ENCODE measurements at places on chromosomes 3 and 15.

- no peak for DNase-seq
Observed at GRCh38 chr3:45225465-45226205, 452 bp downstream of the TMEM158 start.

GRCh38 chr15:88337993-88338392 is 81.5 kb upstream of the NTRK3 start:
- DNase-seq = no peak

GRCh38 chr3:81544385-81544784 is 217.1 kb downstream of the GBE1 start:
- DNase-seq = no peak

- DNase-seq = no peak
Observed at GRCh38 chr3:98754483-98754882, 8.7 kb upstream of the ST3GAL6 start.

GRCh38 chr3:31116651-31117050 is 222.2 kb upstream of the GADL1 start:
- DNase-seq = no peak

- no peak for DNase-seq
Observed at GRCh38 chr3:151394611-151395010, 10.1 kb upstream of the P2RY12 start.

GRCh38 chr3:154819491-154819890 is 260.6 kb upstream of the MME start:
- no peak for DNase-seq

DNA sequence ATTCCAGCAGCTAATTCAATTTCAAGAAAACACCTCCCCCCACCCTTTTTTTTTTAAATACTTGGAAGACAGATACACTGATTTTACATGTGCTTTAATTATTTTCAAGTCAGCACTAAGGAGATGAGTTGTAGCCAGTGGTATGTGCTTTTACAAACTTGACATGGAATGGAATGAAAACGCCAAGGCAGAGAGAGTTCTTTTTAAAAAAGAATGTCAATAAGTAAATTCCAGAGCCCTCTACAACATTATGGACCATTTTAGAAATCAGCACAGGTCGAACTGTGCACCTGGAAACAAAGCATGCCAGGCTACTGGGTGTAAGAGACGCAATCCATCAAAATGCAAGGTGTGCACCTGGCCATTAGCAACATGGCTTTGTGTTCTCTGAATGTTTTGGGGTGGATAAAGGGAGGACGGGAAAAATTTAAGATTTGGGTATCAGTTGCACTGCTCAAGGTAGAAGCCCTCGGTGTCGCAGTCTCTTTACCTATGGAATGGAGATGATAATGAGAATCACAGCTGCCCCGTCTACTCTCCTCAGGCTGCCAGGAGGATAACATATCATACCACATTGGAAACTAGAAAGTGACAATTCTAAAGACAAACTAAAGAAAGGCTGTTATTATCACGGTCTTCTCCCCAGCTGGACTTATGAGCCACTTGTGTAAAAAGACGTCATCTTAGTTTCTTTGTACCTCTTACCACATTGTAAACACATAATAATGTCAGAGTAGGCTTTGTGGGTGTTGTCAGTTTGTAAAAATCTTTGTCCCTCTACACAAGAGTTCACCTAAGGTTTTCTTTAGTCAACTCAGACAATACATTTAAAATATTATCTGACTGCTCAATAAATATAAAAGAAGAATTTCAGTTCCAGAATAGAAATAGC is 107.4 kb upstream of the PRICKLE2 start:
- DNase-seq = no peak

DNA sequence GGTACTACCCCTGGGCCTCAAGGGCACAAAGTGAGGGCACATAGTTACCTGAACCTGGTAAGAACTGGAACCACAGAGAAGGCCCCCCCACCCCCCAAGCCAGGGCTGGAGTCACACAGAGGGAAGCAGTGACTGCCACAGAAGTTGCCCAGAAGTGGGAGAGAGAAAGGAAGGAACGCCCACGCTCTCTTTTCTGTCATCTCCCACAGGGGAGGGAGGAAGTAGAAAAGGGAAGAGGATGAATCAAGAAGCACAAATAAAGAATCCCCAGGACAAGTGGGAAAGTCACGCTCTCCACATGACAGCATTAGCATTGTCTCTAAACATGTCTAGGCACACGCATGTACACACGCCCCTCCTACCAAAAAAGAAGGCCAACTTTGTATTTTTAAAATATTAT is 114.7 kb upstream of the FRMD4B start:
- no peak for DNase-seq

DNA sequence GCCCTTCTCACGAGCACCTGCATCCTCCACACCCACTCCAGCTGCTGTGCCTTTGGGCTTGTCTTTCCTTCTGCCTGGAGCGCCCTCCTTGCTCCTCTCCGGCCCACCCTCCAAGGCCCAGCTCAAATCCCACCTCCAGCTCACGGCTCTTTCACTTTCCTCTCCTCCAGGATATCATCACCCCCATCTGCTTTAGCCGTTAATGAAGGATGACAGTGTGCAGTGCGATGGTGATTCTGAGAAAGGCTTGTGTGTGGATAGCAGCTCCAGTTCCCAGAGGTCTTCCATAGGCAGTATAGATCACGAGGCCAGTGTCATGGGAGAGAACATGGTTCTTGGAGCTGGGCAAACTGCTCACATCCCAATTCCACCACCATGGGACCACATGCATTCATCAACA is 237.4 kb downstream of the TLE3 start:
- no peak for DNase-seq

- DNase-seq = no peak
Observed at GRCh38 chr15:85616549-85617110, 178.1 kb downstream of the KLHL25 start.

GRCh38 chr3:123881771-123882170 is 2.4 kb downstream of the MYLK start:
- DNase-seq = no peak

DNA sequence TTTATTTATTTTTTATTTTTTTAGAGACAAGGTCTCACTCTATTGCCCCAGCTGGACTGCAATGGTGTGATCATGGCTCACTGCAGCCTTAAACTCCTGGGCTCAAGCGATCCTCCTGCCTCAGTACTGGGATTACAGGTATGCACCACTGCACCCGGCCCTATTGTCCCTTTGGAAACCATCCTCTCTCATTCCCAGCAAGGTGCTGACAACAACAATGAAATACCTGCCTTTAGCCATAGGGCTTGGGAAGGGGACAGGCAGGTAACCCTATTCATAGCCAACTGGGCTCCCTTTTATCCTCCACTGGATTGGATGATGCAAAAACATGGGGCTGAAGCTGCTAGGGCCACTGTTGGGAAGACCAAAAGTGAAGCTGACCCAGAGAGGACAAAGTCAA is 43.1 kb downstream of the SCAP start:
- no peak for DNase-seq

- no peak for DNase-seq
Observed at GRCh38 chr3:194326968-194327217, 24.2 kb downstream of the CPN2 start.

DNA sequence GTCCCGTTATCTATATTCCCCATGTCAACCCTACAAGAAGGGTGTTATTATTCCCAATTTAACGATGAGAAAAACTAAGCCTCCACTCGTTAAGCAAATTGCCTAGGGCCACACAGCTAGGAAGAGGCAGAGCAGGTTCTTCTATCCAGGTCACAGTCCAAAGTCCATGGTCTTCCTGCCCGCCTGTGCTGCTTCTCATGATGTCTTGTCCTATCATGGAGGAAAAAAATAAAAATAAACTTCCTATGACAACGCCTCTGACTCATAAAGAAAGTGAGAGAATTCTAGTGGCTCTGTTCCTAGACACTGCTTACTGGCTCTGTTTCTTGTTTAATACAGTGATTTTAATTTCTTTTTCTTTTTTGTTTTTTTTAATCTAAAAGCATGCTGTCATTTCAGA is 9.7 kb downstream of the COL8A1 start:
- DNase-seq = no peak

DNA sequence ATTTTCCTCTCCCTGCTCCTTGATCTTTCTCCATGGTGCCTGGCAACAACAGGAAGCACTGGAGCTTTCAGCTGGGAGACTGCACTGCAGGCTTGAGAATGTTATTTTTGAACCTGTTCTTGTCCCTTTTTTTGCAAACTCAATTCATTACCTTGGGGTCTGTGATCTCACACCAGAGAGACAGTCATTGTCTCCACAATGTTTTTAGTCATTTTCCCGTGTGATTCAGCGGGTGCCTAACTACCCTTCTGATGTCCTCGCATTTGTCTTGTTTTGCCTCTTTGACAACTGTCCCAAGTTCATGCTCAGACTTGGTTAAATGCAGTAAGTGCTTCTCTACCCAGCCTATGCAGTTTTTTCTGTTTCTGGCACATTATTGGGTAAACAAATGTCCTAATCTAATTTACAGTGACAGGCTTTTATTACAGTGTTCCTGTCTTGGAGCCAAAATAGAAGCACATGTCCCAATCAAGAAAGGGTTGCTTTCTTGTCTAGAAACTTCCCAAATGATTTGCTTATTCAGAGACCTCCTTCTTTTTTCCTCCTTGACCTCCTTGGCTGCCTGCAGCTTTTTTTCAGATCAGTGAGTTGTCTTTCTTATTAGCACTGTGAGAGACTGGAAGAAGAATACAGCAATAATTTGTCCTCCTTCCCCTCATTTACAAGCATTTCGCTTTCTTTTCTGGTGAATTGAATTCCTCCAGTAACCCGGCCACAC is 162.4 kb downstream of the NSUN3 start:
- DNase-seq = no peak

DNA sequence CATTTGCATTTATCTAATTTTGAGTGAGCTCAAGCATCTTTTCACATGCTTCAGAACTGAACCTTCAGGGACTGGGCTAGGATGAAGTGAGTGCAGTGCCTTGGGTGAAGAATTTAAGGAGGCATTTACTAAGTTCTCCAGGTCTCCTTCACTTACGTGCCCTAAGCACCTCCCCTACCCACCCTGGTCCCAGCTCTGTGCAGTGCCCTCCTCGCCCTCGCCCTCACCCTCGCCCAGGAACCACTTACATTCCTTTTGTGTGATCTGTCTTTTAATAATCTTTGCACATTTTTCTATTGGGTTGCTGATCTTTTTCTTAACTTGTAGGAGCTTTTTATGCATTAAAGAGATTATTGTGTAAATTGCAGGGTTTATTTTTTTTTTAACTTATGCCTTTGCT is 322.6 kb downstream of the THSD4 start:
- no peak for DNase-seq

DNA sequence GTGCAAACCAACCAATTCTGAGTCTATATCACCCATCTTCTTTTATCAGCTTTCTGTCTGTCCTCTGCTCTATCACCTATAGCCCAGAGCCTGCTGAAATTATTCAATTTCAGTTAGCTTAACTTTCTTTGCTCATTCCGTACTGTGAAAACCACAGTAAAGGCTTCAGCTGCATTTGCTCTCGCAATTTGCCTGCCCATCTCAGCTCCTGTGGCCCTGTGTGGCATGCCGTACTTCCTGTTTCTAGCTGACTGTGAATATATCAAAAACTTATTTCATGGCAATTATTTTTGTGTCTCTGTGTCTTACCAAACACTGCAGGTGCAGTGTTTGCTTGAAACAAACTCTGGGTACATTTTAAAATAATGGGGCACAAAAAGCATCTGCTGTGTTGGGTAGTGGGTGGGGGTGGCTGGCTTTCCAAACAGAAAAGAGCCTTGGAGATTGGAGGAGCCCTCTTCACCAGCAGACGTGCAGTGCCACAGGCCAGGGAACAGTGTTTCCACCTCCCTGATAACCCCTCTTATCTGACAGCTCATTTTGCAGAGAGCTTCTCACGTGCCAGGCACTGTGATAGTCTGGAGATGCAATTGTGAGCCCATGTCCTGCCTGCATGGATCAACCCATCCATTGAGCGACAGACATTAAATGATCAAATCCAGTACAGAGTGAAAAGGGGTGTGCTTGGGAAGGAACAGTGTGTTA is 45.2 kb downstream of the GASK1A start:
- DNase-seq = no peak

- DNase-seq = no peak
Observed at GRCh38 chr15:47801522-47801921, 84.2 kb downstream of the SEMA6D start.

- DNase-seq = no peak
Observed at GRCh38 chr3:123422457-123422856, 26.4 kb downstream of the ADCY5 start.

- DNase-seq = peak; percentile 22
Observed at GRCh38 chr3:73432023-73432705, 192.6 kb downstream of the PDZRN3 start.

- DNase-seq = no peak
Observed at GRCh38 chr3:157122116-157122515, 37.8 kb downstream of the CCNL1 start.

DNA sequence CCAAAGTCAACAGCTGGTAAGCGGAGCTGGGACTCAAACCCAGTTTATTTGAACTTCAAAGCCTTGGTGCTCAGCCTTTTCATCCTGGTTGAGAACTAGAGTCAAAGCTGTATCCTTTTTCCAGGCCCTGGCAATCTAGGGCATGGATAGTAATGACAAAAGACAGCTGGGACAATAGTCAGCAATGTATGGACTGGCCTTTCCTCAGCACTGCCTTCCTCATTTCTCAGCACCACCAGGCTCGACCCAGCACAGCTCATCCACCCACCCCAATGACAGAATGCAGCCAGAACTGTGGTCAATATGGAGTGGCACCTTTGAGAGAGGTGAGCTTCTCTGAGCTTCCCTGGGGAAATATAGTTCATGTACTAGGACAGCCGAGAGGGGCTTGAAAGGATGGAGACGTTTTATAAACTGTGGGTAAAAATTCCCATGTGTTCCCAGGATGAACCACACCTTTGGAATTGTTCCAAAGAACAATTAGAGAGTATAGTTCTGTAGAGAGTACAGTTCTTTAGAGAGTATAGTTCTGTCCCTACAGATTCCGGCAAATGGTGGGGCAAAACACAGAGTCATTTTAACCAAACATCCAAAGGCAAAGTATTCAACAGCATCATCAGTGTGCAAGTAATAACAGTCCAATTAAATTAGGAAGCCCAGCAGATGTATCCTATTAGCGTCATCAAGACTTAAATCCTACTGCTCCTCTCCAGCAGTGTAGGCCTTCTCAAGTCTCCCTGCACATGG is 30.2 kb upstream of the IREB2 start:
- no peak for DNase-seq

GRCh38 chr3:165243597-165243996 is 47.4 kb upstream of the SLITRK3 start:
- no peak for DNase-seq

DNA sequence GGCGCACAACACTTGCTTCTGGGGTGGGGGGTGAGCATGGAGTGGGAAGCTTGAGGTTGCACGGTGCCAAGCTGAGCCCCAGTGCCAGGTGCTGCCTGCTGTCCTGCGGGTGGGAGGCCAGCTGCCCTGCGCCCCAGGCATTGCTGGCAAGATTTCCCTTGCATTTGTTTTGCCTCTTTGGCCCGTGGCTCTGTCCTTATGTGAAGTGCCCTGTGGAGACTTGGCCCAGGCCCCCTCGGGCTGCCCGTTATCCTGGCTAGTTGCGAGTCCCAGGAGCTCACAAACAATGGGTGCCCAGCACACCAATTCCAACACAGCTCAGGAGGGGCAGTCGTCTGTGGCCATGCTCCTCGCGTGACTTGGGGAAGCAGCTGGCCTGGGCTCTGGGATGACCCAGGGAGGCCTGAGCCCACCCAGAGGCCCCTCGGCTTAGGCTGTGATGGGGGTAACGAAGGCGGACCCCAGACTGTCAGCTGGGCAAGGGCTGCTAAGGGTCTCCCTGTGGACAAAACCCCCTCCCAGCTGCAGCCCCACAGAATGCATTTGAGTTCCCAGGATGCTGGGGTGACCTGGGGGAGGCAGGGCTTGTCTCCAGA is 5.9 kb downstream of the C3orf22 start:
- DNase-seq = no peak
